Myocyte (in vitro differentiated cells): ENCODE measurements at places on chromosomes 1 and 21. TPM values are rescaled to one million over a fixed set of nuclear protein-coding genes. Genes with fewer than 3 reads are reported as not detected.

NOTCH2 gene
- total RNA-seq = 52.0 and 55.7 TPM in 2 replicates

TMEM51 gene
- total RNA-seq = 4.5 and 9.5 TPM in 2 replicates

TFF3 gene
- 0.83 and 3.1 TPM in 2 replicates for total RNA-seq

F13B gene
- total RNA-seq = not detected in 2 replicates
